ENCODE measurements at places on chromosomes 6 and 20. TPM values are rescaled to one million over a fixed set of nuclear protein-coding genes. Genes with fewer than 3 reads are reported as not detected.

DNA sequence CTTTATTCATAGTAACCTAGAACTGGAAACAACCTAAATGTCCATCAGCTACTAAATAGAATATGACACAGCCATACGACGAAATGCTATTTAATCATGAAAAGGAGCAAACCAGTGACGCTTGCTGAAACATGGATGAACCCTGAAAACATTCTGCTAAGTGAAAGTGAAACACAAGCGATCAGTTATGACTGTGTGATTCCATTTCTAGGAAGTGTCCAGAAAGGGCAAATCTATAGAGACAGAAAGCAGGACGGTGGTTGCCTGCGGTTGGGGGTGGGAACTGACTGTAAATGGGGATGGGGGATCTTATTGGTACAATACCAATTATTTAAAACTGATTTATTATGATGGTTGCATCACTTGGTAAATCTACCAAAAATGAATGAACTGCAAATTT is 126.8 kb downstream of the IPCEF1 start:
- H3K4me3 ChIP-seq: no peak overlapping the region
- no peak overlapping the region for H3K27ac ChIP-seq
- H3K4me1 ChIP-seq: no peaks in the 10 kb centered on the region
- no peaks in the 10 kb centered on the region for H3K27me3 ChIP-seq
- no peaks in the 10 kb centered on the region for H3K36me3 ChIP-seq

Gene HTR1B
- total RNA-seq: under 0.01 TPM

Gene RIPPLY2
- total RNA-seq: not detected

Gene LTB
- not detected for total RNA-seq

Gene EYS
- total RNA-seq: under 0.01 TPM

- H3K27ac ChIP-seq: no peak overlapping the region
- H3K4me3 ChIP-seq: no peak overlapping the region
- peaks cover 14% of the 10 kb centered on the region for H3K27me3 ChIP-seq
- no peaks in the 10 kb centered on the region for H3K4me1 ChIP-seq
- H3K36me3 ChIP-seq: no peaks in the 10 kb centered on the region
Measured at GRCh38 chr20:59994697-59995122, 36.5 kb downstream of the CDH26 start.

DNA sequence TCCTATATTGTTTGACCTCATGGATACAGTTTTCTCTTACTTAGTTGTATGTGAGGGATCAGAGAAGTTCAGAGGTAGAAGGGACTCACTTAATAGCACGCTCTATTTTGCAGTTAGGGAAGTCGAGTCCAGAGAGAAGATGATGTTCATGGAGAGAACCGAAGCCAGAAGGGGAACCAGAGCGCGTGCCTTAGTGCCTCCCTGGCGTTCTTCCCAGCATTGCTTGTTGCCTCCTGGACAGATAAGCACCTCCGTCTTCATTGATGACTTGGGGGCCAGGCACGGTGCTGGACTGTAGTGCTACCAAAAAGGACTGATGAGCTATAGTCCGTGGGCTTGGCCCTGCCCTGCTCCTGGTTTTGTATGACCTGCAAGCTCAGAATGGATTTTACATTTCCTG is 109.8 kb downstream of the RPP40 start:
- no peaks in the 10 kb centered on the region for H3K4me1 ChIP-seq
- no peak overlapping the region for H3K27ac ChIP-seq
- peaks cover 28% of the 10 kb centered on the region for H3K36me3 ChIP-seq
- no peaks in the 10 kb centered on the region for H3K27me3 ChIP-seq
- no peak overlapping the region for H3K4me3 ChIP-seq

Gene EDEM2
- total RNA-seq: 27.4 TPM

GRCh38 chr6:32436995-32437836 is 2.5 kb upstream of the HLA-DRA start:
- H3K4me3 ChIP-seq: no peak overlapping the region
- H3K36me3 ChIP-seq: no peaks in the 10 kb centered on the region

- H3K4me3 ChIP-seq: no peak overlapping the region
- DNase-seq: no peak
- H3K36me3 ChIP-seq: no peaks in the 10 kb centered on the region
- no peaks in the 10 kb centered on the region for H3K4me1 ChIP-seq
- no peaks in the 10 kb centered on the region for H3K27me3 ChIP-seq
Measured at GRCh38 chr6:163291622-163292021, 122.9 kb upstream of the QKI start.

Gene TCP11
- total RNA-seq: 0.56 TPM

DNA sequence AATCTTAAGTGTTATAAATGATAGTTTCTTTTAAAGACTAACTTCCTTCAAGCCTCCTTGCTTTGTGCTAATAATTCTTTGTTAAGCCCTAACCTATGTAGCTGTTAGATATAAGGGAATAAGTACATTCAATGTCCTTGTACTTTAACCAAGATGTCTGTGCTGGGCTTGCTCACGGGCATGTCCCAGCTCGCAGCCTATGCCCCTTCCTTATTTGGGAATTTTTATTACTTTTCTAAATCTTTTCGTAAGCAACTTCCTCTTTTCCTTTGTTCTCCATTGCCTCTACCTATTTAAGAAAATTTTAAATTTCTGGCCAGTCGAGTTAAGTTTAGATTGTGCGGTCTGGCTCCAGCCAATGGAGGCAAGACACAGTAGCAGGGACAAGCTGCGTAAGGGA is 26.0 kb upstream of the CDK19 start:
- DNase-seq: no peak
- H3K27ac ChIP-seq: no peak overlapping the region
- H3K4me1 ChIP-seq: no peaks in the 10 kb centered on the region
- no peaks in the 10 kb centered on the region for H3K36me3 ChIP-seq
- H3K27me3 ChIP-seq: no peaks in the 10 kb centered on the region
- no peak overlapping the region for H3K4me3 ChIP-seq

- no peaks in the 10 kb centered on the region for H3K36me3 ChIP-seq
- H3K4me1 ChIP-seq: peaks cover 2% of the 10 kb centered on the region
- DNase-seq: no peak
- H3K4me3 ChIP-seq: no peak overlapping the region
- H3K27ac ChIP-seq: no peak overlapping the region
Measured at GRCh38 chr20:40966516-40967185, 62.0 kb upstream of the TOP1 start.

GRCh38 chr6:87105823-87106222 is 10.9 kb upstream of the CGA start:
- no peaks in the 10 kb centered on the region for H3K36me3 ChIP-seq
- no peak overlapping the region for H3K4me3 ChIP-seq
- H3K27me3 ChIP-seq: no peaks in the 10 kb centered on the region
- no peak overlapping the region for H3K27ac ChIP-seq
- DNase-seq: peak; percentile 59

Gene SLC22A16
- total RNA-seq: not detected

Gene LY6G5C
- total RNA-seq: 0.18 TPM

DNA sequence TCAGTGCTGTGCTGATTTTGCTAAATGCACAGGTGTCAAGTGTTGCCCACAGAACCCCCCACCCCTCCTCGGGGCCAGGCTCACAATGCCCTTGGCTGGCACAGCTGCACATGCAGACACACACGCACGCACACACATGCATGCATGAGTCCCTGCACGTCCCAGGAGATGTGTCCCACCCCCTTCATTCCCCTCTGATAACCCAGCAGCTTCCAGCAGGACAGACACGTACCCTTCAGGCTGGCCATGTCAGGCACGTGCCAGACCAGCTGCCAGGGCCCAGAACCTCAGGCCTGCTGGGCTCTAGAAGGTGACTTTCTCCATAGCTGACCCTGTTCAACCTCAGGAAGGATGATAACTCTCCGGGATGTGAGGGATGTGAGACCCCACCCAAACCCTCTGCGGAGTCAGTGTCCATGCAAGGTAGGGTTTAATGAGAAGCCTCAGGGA is 44.4 kb downstream of the MRPL14 start:
- H3K27me3 ChIP-seq: no peaks in the 10 kb centered on the region
- no peak overlapping the region for H3K27ac ChIP-seq
- H3K4me1 ChIP-seq: peaks cover 11% of the 10 kb centered on the region
- no peaks in the 10 kb centered on the region for H3K36me3 ChIP-seq
- no peak for DNase-seq

Gene SPINT3
- total RNA-seq: not detected

GRCh38 chr20:53941680-53942471 is 128.5 kb downstream of the BCAS1 start:
- no peak overlapping the region for H3K27ac ChIP-seq

DNA sequence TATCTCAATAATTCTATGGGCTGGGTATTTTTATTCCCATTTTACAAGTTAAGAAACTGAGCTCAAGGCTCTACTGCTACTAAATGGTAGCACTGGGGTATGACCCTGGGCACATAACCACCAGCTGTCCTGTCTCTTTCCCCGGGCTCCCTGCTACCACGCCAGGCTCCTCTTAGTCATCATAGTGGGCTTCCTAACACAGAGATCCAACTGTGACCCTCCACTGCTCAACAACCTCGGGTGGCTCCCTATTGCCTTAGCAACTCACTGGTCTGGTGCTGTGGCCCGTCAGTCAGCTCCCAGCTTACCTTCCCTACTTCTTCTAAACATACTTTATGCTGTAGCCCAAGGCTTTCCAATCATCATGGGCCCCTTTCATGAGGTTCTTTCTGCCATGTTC is 4.5 kb downstream of the KIAA1755 start:
- H3K27ac ChIP-seq: no peak overlapping the region
- 0 out of 2 replicates have a peak, but pooled peaks cover 2% of the 10 kb centered on the region for H3K36me3 ChIP-seq
- peaks cover 34% of the 10 kb centered on the region for H3K4me1 ChIP-seq
- DNase-seq: no peak

DNA sequence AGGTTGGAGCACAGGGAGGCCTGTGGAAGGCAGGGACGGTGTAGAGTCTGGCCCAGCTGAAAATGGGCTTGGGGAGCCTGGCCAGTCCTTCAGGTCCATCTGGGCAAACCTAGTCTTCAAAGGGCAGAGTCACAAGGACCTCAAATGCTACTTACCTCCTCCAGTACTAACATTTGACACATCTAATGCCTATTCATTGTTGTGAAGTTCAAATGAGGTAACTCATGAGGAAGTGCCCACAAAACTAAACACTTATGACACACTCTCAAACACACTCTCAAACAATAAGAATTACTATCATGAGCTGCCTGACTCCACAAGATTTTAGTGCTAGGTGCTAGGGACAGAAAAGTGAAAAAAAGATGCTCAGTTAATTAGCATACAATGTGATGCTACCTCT is 27.1 kb downstream of the DAAM2 start:
- no peaks in the 10 kb centered on the region for H3K36me3 ChIP-seq
- H3K4me1 ChIP-seq: peaks cover 25% of the 10 kb centered on the region
- DNase-seq: peak; percentile 37
- no peak overlapping the region for H3K4me3 ChIP-seq
- H3K27me3 ChIP-seq: no peaks in the 10 kb centered on the region

DNA sequence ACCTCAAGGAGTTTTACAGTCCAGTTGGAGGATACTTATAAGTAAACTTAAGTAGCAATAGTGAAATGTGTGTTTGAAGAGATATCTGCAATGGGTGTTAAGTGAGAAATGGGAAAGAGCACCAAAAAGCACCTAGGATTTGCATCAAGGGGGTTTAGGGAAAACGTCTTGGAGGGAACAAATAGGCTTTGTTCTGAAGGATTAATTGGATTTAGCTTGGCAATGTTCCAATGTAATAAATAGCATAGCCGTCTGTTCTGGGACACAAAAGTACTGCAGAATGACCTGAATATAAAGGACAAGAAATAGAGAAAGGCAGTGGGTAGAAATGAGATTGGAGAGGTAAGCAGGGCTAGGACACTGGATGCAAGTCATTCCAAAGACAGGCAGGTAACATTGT is 2.8 kb upstream of the MYO6 start:
- H3K27me3 ChIP-seq: peaks cover 4% of the 10 kb centered on the region
- no peaks in the 10 kb centered on the region for H3K4me1 ChIP-seq
- H3K36me3 ChIP-seq: no peaks in the 10 kb centered on the region
- no peak overlapping the region for H3K4me3 ChIP-seq
- no peak overlapping the region for H3K27ac ChIP-seq

GRCh38 chr6:130129762-130130246 is 92.9 kb downstream of the SAMD3 start:
- peak; percentile 80 for DNase-seq
- no peak overlapping the region for H3K4me3 ChIP-seq
- H3K36me3 ChIP-seq: no peaks in the 10 kb centered on the region
- peaks cover 3% of the 10 kb centered on the region for H3K4me1 ChIP-seq
- no peaks in the 10 kb centered on the region for H3K27me3 ChIP-seq

GRCh38 chr20:62052336-62052841 is 13.3 kb downstream of the TAF4 start:
- no peak overlapping the region for H3K27ac ChIP-seq
- no peak for DNase-seq
- H3K27me3 ChIP-seq: no peaks in the 10 kb centered on the region
- H3K36me3 ChIP-seq: peaks cover 3% of the 10 kb centered on the region
- H3K4me1 ChIP-seq: no peaks in the 10 kb centered on the region

GRCh38 chr6:161694995-161695394 is 421.1 kb upstream of the AGPAT4 start:
- H3K36me3 ChIP-seq: no peaks in the 10 kb centered on the region
- H3K27me3 ChIP-seq: no peaks in the 10 kb centered on the region

DNA sequence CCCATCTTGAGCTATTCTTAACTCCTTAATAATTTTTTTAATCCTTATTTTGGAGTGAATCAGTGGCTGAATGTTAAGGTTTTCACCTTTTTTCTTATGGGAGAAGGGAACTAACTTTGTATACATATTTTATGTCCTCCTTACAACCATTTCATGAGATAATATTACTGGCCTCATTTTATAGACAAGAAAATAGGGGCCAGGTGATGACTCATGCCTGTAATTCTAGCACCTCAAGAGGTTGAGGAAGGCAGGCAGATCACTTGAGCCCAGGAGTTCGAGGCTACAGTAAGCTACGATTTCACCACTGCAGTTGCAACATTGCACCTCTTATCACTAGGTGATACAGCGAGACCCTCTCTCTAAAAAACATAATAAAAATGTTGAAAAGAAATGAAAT is 128.7 kb downstream of the TMEM242 start:
- H3K27ac ChIP-seq: no peak overlapping the region
- no peak overlapping the region for H3K4me3 ChIP-seq
- H3K4me1 ChIP-seq: 0 out of 2 replicates have a peak, but pooled peaks cover 1% of the 10 kb centered on the region
- peak; percentile 65 for DNase-seq
- H3K27me3 ChIP-seq: no peaks in the 10 kb centered on the region

Gene NRSN1
- total RNA-seq: not detected

Gene LAMA2
- total RNA-seq: 13.3 TPM

Gene VWA7
- 0.28 TPM for total RNA-seq

Gene APCDD1L
- total RNA-seq: 2.2 TPM

Gene GGTLC1
- not detected for total RNA-seq

DNA sequence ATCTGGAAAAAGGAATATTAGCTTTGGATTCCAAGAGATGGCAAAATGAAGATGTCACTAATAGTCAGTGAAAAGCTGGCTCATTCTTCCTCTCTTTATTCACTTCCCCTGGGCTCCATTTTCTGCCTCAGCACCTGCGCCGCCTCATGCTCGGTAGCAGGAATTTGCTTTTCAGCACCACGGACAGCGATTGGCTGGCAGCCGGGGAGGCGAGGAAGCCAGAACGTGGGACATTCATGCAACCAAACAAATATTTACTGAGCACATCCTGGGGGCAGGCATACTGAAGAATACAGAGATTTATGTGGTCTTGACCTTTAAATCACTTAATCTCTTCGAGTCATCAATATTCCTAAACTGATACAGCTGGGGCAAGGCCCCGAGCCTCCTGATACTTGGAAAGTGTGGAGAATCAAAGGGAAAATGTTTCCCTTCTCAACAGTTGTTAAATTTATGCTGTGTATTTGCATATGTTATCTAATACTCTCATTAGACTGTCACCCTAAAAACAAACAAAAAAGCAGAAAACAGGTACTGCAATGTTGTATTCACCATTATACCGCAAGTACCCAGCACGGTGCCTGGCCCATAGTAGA is 12.1 kb upstream of the PDYN start:
- no peak overlapping the region for H3K4me3 ChIP-seq
- no peak overlapping the region for H3K27ac ChIP-seq
- peaks cover 2% of the 10 kb centered on the region for H3K27me3 ChIP-seq
- peak; percentile 45 for DNase-seq
- no peaks in the 10 kb centered on the region for H3K4me1 ChIP-seq
